ENCODE measurements at places on chromosomes 1 and 21. TPM values are rescaled to one million over a fixed set of nuclear protein-coding genes. Genes with fewer than 3 reads are reported as not detected.

- no peak for DNase-seq
Observed at GRCh38 chr21:29177800-29178199, 47.4 kb downstream of the MAP3K7CL start.

DNA sequence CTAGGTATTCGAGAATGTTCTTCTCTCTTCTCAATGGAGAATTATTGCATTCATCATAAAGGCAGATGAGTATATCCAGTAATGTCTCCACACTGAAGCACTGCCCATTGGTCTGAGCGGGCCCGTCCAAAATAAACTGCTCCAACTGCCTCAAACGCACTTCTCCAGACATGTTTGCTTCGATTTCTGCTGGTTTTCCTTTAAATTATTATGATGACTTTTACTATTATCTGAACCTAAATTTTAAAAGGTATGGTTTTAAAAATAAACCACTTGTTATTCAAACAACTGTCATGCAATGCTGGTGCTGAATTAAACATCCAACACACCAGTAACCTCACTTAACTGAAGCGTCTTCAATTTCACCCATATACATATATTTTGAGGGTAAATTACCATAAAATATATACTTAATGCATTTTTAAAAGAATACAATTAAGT is 1.3 kb downstream of the CDC42BPA start:
- DNase-seq = no peak

DNA sequence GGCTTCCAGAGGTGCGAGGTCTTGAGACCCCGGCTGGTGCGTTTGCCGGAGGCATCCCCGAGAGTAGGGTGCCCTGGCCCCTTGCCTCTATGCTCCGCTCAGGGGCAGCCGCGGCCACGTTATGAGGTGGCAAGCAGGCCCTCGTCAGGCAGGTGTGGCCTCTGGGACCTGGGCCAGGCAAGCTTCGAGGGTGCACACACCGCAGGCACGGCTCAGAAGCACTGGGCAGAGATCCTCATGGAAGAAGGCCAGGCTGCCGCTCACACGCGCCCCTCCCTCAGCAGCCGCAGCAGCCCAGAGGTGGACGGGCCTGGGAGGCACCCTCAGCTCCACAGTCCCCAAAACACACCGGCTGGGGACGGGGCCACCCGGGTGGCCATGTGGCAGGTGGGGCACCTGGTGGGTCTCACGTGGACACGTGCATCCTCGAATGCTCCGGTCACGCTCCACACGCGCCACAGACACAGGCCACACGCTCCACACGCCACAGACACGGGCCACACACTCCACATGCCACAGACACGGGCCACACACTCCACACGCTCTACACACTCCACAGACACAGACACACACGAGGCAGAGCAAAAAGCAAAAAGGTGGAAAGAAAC is 6.5 kb downstream of the SDF4 start:
- DNase-seq = no peak

The CD5L gene
- polyA plus RNA-seq = not detected

The LAMC1 gene
- 297 TPM for polyA plus RNA-seq

The DYNLT5 gene
- polyA plus RNA-seq = 3.2 TPM

The RBM11 gene
- 5.2 TPM for polyA plus RNA-seq

DNA sequence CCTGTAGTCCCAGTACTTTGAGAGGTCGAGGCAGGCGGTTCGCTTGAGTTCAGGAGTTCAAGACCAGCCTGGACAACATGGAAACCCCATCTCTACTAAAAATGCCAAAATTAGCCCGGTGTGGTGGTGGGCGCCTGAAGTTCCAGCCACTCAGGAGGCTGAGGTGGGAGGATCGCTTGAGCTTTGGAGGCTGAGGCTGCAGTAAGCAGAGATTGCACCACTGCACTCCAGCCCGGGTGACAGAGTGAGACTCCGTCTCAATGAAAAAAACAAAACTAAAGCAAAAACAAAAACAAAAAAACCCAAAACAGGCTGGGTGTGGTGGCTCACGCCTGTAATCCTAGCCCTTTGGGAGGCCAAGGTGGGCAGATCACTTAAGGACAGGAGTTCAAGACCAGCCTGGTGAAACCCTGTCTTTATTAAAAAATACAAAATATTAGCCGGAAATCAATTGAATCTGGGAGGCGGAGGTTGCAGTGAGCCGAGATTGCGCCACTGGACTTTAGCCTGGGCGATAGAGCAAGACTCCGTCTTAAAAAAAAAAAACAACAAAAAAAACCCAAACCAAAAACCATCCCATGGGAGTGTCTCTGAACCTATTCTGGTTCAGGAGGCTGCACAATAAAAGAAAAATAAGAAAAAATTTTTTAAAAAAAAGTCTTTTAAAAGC is 1.7 kb upstream of the CGN start:
- no peak for DNase-seq

- no peak for DNase-seq
Observed at GRCh38 chr1:229582011-229582694, 23.6 kb upstream of the ABCB10 start.

Data from left kidney (tissue), 8 donors.